ENCODE measurements at places on chromosomes 3 and 15.

DNA sequence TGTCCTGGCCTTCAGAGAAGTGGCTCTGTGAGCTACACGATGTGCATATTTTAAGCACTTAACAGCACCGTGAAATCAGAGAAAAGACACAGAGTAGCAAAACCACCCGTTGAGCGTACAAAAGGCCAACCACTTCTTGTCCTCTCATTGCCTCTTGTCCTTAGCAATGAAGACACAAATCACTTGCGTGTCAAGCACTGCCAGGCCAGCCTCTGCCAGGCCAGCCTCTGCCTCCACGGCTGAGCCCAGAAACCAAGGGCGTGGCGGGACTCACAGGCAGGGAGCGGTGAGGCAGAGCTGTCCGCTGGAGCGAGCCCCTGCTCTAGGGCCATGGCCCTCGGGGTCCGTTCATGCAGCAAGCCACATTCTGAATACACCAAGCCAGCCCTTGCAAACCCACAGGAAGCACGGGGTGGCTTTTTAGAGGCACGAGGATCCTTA lies 4.0 kb downstream of the MUC4 start:
- no peak for DNase-seq

GRCh38 chr3:190863119-190863465 lies 598 bp upstream of the GMNC start:
- DNase-seq = no peak

- no peak for DNase-seq
These were observed 48.9 kb upstream of the RBP1 start for GRCh38 chr3:139588450-139588849.

DNA sequence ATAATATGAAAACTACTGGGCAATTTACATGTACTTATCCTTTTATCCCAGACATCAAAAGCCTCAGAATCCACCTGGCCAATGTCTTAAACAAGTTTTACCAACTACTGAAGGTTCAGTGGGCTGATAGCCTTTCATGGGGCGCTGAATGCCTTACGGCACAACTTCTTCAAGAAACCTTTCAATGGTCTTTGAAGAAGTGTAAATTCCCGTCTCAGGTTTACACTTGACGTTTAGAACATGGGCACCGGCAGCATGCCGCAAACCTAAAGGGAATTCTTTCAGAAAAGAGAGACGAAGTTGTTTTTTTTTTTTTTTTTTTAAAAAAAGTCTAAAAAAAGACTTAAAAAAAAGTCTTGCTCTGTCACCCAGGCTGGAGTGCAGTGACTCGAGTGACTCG lies 39.7 kb downstream of the ETV5 start:
- no peak for DNase-seq

All from T-helper 22 cell (primary cell).